ENCODE measurements at places on chromosomes 5 and 9.

GRCh38 chr9:95923794-95924193 lies 48.3 kb downstream of the ERCC6L2 start:
- no peak for DNase-seq

GRCh38 chr5:55969956-55970355 lies 24.8 kb downstream of the IL6ST start:
- no peak for DNase-seq

- DNase-seq = no peak
These were observed 115.7 kb upstream of the S1PR3 start for GRCh38 chr9:88875400-88876120.

DNA sequence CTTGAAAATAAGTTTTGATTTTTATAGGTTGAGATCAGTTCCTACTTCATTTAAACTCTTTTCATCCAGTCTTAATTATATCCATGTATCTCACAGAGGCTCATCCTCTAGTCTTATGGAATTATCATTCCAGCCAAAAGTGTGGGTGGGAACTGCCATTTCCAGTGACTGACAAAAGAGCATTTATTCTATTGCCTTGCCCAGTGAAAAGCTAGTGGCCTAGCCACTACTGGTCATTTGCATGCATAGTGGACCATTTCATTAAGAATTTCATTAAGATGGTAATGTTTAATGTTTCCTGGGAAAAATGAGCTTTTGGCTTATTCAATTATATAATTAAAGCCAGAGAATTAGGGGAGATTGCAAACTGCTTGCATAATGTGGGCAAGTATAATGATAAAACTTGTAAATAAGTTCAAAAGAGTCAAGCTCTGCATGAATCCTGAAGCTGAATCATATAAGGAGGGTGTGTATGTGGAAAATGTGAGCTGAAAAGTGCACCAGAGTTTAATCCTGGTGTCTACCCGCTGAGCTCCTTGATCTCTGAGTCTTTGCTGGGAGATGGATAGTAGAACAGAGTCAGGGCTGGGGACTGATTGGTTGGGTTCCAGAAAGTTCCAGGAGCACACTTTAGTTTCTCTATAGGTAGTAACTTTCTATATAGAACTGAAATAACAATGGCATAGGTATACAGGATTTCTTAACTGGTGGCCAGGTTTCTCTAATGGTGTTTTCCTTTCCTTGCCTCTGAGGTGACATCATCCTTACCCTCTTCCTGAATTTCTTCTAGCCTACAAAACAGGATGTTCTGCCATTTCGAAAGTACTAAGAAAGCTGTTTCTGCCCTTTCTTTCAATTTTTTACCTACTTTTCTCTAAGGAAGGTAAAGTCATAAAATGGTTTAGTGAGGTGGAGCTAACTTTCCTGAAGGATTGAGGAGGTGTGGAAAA lies 78.5 kb downstream of the KIF4B start:
- no peak for DNase-seq

DNA sequence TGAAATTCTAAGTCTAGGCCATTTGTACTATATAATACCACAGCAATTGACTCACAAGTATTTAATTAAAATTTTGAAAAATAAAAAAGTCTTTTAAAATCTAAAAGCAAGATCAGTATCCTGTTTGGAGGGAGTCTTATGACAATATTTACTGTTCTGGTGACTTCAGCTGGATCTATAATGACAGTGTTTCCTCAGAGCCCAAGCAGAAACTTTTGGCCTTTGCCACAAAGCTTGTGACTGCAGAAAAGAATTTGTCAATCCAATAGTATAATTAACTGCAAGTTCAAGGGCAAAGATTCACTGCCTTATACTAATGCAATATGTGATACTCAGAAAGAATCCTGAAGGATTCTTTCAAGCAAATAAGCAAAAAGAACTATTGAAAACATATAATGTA lies 49.6 kb upstream of the RAPGEF6 start:
- DNase-seq = no peak

Measured in hematopoietic multipotent progenitor cell treated with erythropoietin and hydrocortisone succinate and interleukin-3 and kit ligand, for 15 days (in vitro differentiated cells).